Upper lobe of left lung (tissue), 6 donors: ENCODE measurements at places on chromosomes 6 and 20. TPM values are rescaled to one million over a fixed set of nuclear protein-coding genes. Genes with fewer than 3 reads are reported as not detected.

Gene NHLRC1
- 1.9 TPM for total RNA-seq

DNA sequence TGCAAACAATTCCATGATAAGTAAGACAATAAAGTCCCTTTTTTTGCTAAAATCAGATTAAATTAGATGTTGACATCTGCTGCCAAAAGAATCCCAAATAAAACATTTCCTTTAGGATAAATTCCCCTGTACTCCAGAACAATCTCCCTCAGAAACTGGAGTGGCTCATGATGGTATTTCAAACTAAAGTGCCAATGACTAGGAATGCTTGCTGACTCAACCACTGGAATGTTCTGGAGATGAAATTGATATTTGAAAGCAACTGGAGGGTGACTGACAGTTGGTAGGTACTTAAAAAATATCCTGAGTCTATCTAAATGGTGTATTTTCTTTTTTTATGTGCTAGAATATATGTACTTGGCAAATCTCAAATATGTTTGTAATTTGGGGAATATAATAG, 350.1 kb upstream of the TSHZ2 start:
- H3K27me3 ChIP-seq, result no peaks in the 10 kb centered on the region
- H3K36me3 ChIP-seq, result no peaks in the 10 kb centered on the region
- DNase-seq, result no peak
- H3K27ac ChIP-seq, result no peak overlapping the region
- H3K4me1 ChIP-seq, result no peaks in the 10 kb centered on the region

DNA sequence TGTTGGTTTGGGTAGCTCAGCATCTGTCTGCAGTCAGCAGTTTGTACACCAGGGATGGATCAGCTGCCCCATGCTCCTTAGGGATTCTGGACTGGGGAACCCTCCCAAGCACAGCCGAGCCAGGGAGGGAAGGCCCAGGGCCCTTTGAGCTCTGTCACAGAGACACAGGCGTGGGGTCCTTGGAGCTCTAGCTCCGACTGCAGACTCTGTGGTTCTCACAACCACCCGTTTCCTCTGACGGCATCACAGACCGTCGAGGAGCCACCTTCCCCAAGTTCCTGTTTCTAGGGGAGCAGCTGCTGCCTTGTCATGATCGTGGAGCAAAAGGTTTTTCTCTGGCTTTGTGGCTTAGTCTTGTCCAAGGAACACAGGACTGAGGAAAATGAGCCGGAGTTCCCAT, at the start of gene SLA2:
SLA2 (minus strand) TSS at position 199 of the 400 bp plus-strand sequence. CDS start 4,861 bp downstream, outside the sequence.
- no peaks in the 10 kb centered on the region for H3K27me3 ChIP-seq
- no peaks in the 10 kb centered on the region for H3K4me1 ChIP-seq
- H3K4me3 ChIP-seq, result peak within 1 kb of the TSS; percentile 16
- peak; percentile 63 for DNase-seq
- H3K36me3 ChIP-seq, result no peaks in the 10 kb centered on the region

DNA sequence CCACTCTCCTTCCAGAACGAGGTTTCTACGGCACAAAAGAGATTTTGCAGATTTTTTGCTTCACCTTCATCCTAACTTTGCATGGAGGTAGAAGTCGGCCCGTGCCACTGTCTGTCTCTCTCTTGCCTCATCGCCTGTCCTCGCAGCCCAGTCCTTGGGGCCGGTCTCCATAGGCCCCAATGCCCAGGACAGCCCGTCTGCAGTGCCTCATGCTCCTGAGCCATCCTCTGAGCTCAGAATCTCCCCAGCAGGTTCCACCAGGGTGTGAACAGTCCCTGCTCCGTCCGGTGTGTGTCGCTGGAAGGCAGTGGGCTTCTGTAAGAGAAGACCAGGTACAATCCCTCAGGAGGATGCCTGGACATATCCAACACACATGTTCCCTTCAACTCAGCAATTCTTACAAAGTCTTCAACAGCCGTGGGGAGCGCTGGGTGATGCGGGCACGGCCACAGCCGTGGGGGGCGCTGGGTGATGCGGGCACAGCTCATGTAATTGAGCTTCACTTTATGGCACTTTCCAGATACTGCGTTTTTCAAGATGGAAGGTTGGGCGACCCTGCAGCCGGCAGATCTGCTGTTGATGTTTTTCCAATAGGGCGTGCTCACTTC, 231.9 kb downstream of the DLL1 start:
- no peaks in the 10 kb centered on the region for H3K36me3 ChIP-seq
- no peak overlapping the region for H3K4me3 ChIP-seq

- peak overlapping the region; percentile 83 for H3K27ac ChIP-seq
- H3K36me3 ChIP-seq, result no peaks in the 10 kb centered on the region
- H3K27me3 ChIP-seq, result no peaks in the 10 kb centered on the region
- peaks cover 18% of the 10 kb centered on the region for H3K4me1 ChIP-seq
- H3K4me3 ChIP-seq, result peak overlapping the region; percentile 60
These were observed 4.2 kb downstream of the PRSS16 start for GRCh38 chr6:27251606-27252251.

DNA sequence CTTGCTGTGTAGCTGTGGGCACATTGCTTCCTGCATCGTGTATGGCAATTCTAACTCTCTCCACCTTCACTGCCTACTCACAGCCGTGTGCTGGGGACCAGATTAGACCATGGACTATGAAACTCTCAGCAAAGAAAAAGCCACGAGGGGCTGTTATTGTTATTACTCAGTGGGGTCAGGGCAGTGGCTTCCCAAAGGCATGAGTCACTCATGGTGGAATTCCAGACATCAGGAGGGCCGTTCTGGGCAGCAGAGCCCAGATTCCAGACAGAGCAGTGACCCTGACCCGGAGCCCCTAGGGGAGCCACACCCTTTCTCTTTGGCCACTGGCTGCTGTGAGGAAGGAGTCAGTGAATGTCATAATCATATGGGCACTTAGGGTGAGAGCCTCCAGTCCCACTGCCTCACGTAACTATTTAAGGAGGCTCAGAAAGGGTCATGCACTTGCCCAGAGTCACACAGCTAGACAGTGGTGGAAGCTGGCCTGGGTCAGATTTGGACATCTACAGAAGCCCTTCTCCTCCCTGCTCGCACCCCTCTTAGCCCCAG, 22.2 kb upstream of the CCN5 start:
- H3K4me3 ChIP-seq, result no peak overlapping the region
- H3K4me1 ChIP-seq, result peaks cover 20% of the 10 kb centered on the region
- H3K27me3 ChIP-seq, result no peaks in the 10 kb centered on the region
- no peaks in the 10 kb centered on the region for H3K36me3 ChIP-seq

DNA sequence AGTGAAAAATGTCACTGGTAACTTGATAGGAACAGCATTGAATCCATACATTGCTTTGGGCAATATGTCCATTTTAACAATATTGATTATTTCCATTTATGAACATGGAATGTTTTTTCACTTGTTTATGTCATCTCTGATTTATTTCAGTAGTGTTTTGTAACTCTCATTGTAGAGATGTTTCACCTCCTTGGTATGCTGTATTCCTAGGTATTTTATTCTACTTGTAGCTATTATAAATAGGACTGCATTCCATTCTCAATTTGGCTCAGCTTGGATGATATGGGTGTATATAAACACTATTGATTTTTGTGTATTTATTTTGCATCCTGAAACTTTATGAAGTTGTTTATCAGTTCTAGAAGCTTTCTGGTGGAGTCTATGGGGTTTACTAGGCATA, 730.3 kb downstream of the DOK5 start:
- H3K4me1 ChIP-seq, result no peaks in the 10 kb centered on the region
- H3K36me3 ChIP-seq, result no peaks in the 10 kb centered on the region
- H3K27ac ChIP-seq, result no peak overlapping the region
- DNase-seq, result no peak
- no peaks in the 10 kb centered on the region for H3K27me3 ChIP-seq
- H3K4me3 ChIP-seq, result no peak overlapping the region

GRCh38 chr6:26475823-26476729, 18.3 kb downstream of the BTN2A1 start:
- no peaks in the 10 kb centered on the region for H3K36me3 ChIP-seq
- DNase-seq, result no peak

DNA sequence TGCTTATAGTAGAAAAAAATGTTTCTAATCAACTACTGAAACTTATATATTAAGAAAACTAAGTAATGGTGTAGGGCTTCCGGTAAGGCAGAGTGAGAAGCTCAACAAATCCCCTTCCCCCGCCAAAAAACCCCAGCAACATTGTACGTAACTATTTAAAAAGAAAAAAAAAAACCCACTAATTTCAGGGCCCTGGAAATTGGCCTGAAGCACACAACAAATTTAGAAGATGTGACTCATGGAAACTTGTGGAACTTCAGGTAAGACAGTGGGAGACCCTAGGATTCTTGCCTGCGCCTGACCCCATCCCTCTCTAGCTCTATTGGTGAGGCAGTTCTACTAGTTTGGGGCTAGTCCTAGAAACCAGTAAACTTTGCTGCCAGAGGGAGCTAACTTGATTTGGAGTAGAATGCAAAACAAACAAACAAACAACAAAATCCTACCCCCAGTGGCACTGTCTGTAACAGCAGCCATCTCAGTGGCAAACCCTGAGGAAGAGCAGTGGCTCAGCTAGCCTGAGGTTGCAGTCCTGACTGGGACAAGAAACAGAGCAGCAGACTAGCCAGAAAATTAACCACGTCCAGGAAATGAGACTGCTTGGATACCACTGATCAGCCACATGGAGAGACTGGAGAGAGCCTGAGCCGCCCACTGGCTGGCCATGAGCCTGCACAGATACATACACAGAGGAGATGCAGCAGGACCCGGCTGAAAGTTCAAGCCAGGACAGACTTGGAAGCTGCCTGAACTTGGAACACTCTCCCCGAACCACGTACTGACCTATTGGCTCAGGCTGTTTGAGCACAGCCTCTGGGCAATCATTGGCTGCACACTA, 135.1 kb downstream of the TBXT start:
- no peak overlapping the region for H3K4me3 ChIP-seq
- DNase-seq, result no peak
- H3K27me3 ChIP-seq, result no peaks in the 10 kb centered on the region
- no peaks in the 10 kb centered on the region for H3K36me3 ChIP-seq

DNA sequence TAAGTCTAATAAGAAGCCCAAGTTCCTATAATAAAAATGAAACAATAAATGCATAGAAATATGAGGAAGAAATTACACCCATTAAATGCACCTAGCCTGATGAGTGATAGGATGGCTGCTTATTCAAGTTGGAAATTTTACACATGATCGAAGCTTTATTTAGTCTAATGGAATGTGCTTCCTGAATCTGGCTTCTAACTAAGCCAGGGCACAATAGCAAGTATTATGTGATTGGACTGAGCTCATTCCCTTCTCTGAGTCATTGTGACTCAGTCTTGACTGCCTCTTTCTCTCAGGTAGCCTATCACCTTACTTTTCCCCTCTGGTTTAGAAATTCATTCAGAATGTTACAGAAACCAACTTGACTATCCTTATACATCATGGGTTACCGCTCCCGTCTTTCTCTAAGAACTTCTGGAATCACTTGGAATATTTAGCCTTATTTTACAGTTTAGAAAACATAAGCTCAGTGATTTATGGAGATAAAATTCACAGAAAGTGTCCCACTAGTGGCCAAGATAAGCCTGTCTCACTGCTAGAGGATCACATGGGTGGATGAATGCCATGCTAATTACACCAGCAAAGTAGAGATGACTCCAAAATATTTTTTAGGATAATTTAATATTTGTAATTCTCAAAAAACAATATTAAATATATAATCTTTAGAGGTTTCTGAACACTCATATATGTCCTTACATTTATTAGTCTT, 505.3 kb upstream of the JAG1 start:
- H3K4me1 ChIP-seq, result no peaks in the 10 kb centered on the region
- no peak overlapping the region for H3K4me3 ChIP-seq
- H3K27me3 ChIP-seq, result no peaks in the 10 kb centered on the region
- H3K27ac ChIP-seq, result no peak overlapping the region
- no peaks in the 10 kb centered on the region for H3K36me3 ChIP-seq

GRCh38 chr6:41066867-41067304, 5.3 kb downstream of the OARD1 start:
- no peak overlapping the region for H3K27ac ChIP-seq
- peaks cover 5% of the 10 kb centered on the region for H3K36me3 ChIP-seq

DNA sequence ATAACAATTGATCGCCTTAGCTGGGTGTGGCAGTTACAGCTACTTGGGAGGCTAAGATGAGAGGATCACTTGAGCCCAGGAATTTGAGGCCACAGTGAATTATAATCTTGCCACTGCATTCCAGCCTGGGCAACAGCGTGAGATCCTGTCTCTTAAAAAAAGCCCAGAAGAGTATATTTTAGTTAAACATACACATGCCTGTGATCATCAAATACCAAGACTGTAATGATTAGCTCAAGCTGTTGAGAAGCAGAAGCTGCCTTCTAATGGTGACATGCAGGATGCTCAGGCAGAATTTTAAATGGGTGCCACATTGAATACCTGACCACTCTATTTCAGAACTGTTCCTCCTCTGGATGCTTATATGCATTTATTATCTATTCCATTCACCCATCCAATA, 8.9 kb upstream of the TMEM14A start:
- no peak overlapping the region for H3K4me3 ChIP-seq
- H3K36me3 ChIP-seq, result no peaks in the 10 kb centered on the region
- peaks cover 28% of the 10 kb centered on the region for H3K4me1 ChIP-seq
- H3K27me3 ChIP-seq, result no peaks in the 10 kb centered on the region
- no peak overlapping the region for H3K27ac ChIP-seq
- DNase-seq, result no peak

DNA sequence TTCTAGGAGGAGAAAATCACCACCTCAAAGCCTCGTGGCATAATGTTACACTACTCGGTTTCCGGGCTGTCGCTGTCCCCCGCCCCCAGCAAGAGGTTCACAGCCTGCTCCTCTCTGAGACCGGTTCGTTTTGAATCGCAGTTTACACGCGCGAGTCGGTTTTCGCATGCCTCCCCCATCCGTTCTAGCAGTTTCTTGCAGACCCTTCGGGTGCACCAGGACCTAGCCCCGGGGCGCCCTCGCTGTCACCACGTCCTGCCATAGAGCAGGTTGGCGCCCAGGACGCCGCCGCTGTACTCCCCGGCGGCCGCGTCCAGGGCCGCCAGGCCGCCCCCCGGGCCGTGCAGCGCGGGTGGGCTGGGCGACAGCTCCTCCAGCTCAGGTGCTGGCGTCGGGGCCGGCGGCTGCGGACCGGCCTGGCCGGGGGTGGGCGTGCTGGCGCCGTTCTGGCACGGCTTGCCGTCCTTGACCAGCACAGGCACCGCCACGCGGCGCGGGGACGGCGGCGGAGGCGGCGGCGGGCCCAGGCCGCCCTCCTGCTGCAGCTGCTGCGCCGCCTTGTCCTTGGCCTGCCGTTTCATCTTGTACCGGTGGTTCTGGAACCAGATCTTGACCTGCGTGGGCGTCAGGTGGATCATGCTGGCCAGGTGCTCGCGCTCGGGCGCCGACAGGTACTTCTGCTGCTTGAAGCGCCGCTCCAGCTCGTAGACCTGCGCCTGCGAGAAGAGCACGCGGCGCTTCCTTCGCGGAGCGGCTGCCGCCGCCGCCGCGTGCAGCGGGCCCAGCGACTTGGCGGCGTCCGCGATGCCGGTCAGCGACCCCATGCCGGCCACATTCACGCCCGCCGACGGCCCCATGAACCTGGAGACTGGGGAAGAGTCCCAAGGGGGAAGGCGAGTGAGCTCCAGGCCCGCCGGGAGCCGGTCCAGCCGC, 1.4 kb downstream of the NKX2-4 start:
- DNase-seq, result no peak
- no peak overlapping the region for H3K27ac ChIP-seq
- peaks cover 22% of the 10 kb centered on the region for H3K4me1 ChIP-seq
- no peaks in the 10 kb centered on the region for H3K36me3 ChIP-seq
- H3K4me3 ChIP-seq, result no peak overlapping the region

GRCh38 chr6:2376429-2377355, 131.3 kb upstream of the GMDS start:
- H3K27ac ChIP-seq, result no peak overlapping the region
- H3K27me3 ChIP-seq, result no peaks in the 10 kb centered on the region
- no peaks in the 10 kb centered on the region for H3K36me3 ChIP-seq
- H3K4me3 ChIP-seq, result no peak overlapping the region
- no peak for DNase-seq
- no peaks in the 10 kb centered on the region for H3K4me1 ChIP-seq
